Activated T-helper 1 cell treated with Interleukin-2 at 50 U/mL for 16 hours (primary cell): ENCODE measurements at places on chromosomes 7 and 10.

DNA sequence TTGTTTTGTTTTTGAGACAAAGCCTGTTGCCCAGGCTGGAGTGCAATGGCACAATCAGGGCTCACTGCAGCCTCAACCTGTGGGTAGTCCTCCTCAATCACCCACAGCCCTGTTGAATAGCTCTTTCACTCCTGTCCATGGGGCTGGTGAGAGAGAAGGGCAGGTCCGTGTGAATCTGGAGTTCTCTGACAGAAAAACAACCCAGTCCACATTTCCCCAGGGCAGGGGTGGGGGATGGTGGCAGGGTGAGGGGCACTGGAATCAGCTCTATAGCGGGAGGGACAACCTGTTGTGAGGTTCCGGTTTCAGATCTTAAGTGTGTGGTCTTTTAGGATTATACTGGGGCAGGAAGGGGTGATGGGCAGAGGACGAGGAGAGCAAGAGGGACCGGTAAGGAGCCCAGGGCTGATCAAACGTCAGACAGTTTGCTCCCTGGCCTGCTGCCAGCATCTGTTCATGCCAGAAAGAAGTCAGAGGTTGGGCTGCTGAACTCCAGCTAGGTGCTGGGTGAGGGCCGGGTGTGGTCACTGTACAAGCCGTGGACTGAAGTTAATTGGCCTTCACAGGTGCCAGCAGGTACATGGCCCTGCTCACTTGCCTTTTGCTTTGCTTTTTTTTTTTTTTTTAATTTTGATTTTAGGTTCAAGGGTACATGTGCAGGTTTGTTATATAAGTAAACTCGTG is 33.2 kb upstream of the MKRN1 start:
- DNase-seq, result no peak

DNA sequence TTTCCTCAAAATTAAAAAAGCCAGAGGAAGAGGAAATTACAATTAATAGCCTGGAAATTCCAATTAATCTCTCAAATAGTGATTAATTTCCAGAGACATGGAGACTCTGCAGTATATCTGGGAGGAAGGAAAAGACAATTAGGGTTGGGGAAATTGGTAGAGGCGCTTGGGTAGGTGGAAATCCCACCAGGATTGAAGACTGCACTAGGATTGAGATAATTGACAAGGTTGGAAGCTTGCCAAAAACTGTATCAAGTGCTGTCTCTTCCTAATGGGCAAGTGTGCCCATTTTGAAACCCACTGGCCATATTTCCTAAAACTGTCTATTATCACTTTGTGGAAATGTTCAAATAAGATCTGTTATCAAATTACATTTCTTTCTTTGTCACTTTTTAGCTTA is 21.6 kb downstream of the CHN2 start:
- DNase-seq, result no peak

- no peak for DNase-seq
Observed at GRCh38 chr10:117543225-117544003, 868 bp downstream of the EMX2 start.

- DNase-seq, result no peak
Observed at GRCh38 chr7:140732416-140732815, 35.9 kb downstream of the NDUFB2 start.

- DNase-seq, result no peak
Observed at GRCh38 chr10:129760416-129760815, 203.7 kb downstream of the EBF3 start.

- no peak for DNase-seq
Observed at GRCh38 chr7:30469303-30469702, 9.3 kb downstream of the NOD1 start.

GRCh38 chr10:12091421-12091820 is 22.7 kb downstream of the DHTKD1 start:
- no peak for DNase-seq

DNA sequence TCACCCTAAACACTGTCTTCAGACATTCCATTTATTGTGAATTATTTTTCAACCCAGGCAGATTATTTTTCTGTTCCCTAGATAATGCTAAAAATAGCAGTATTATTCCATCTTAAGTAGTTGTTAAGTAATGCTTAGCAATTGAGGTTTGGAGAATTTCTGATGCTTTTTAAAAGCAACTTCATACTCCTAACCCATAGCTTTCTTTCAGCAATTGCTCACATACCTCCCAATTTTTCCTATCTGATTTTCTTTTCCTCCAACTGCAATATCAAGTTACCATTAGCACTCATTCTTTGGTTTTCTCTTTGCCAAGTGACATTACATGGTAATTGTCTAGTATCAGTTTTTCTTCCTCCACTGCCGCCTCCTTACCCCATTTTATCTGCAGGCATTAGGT is 104.7 kb downstream of the GPR85 start:
- DNase-seq, result no peak

GRCh38 chr7:81402227-81402626 is 367.6 kb downstream of the HGF start:
- DNase-seq, result no peak

DNA sequence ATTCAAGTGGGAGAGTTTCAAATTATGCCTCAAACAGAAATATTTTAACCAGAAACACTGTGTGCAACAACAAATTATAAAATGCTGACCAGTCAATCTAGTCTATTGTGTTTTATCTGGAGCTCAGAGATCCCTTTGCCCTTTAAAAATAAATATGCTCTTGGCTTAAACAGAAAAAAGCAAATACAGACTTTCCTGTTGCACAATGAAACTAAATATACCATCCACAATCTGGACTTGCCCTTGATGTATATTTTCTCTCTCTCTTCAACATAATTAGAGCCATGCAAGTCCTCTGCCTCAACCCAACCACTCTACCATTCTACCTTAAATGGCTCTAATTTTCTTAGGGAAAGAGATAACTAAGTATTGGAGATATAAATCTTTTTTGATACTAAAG is 34.9 kb downstream of the ASAH2 start:
- no peak for DNase-seq

DNA sequence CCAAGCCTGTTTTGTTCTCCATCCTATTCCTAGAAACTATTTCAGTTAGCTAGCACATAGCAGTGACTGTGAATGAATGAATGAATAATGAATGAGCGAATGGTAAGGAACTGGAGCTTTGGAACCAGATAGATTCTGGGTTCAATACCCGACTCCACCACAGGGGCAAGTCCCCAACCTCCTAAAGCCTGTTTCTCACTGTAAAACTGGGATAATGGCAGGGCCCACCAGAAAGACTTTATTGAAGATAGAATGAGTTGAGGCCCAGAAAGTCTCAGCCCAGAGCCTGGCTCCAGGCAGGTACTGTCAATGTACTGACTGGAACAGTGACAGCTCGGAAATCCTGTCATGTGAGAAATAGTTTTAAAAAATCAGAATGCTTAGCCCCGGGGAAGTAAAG is 1.1 kb upstream of the CDH23 start:
- DNase-seq, result no peak

GRCh38 chr10:75347186-75347585 is 54.4 kb downstream of the ZNF503 start:
- no peak for DNase-seq

DNA sequence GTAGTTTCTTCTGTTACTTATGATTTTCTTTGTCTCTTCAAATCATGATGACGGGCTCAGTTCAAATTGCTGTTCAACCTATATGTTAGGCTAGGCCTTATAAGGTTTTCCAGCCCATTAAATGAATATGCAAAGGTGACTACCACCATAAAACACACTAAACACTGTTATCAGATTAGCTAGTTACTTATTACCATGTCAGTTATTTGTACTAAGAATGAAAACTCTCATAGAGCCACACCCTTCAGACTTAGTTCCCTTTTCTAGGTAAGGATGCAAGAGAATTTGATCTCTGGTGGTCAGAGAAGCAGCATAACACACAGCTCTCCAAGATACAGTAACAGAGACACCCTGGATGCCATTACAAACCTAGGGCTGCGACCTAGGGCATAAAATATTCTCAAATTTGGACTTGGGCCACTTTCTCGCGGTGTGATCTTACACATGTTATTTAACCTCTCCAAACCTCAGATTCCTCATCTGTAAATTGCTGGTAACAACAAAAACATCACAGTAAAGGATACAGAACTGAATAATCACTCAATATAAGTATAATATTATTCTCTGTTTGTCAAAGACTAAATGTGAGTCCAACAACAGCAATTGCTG is 35.6 kb downstream of the ANKMY2 start:
- no peak for DNase-seq

GRCh38 chr10:6786579-6787031 is 206.5 kb upstream of the PRKCQ start:
- no peak for DNase-seq

DNA sequence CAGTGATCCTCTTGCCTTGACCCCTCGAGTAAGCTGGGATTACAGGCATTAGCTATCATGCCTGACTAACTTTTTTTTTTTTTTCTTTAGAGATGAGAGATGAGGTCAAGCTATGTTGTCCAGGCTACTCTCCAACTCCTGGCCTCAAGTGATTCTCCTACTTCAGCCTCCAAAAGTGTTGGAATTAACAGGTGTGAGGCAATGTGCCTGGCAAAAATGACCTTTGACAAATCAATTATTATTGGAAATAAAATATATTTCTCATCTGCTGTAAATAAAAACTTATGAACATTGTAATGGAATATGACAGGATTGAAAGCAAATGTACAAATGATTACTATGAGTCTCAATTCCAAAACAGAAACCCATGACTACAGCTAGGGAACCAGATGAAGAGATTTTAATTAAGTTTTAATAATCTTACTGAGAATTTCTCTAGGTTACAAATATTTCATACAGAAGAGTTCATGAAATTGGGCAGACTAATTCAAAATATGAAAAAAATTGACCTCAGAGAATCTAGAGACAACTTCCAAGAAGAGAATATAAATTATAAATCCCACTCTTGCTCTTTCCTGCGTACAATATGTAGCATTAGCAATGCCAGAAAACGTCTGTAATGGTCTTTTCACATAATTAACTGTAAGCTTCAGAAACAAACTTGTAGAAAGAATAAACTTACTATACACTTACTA is 414.7 kb downstream of the DGKB start:
- no peak for DNase-seq

GRCh38 chr7:149385195-149385950 is 75.5 kb downstream of the ZNF777 start:
- DNase-seq, result no peak

GRCh38 chr10:58094985-58095718 is 172.5 kb downstream of the IPMK start:
- DNase-seq, result no peak

- no peak for DNase-seq
Observed at GRCh38 chr10:128009372-128010126, 102.6 kb downstream of the PTPRE start.

DNA sequence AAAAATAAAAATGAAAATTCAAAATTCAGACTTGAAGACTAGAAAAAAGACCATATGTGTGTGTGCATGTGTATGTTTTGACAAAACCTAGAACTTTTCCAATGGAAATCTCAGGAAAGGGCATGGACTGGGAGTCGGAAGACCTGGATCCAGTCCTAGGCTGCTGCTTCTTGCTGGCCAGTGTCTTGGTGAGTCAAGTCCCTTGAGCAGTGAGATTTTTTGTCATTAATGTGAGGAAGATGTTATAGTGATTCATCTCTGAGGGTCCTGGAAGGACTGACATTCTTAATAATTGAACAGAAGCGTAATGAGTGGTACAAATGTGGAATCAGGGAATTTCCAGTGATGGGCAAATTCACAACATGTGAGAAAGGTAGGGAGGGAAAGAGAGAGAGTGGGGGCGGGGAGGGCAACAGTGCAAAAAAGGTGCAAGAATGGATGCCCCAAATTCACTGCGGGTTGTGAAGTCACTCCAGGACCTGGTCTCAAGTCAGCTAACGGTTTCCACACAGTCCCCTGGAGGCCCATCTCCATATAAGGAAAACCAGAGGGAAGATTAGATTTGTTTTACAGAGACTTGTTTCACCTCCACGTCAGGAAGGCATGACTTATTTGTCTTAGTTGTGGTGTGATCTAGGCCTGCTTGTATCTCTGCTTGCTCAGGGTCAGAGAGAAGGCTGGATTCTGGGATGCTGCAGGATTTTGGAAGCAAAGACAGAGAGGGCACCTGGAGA is 201.7 kb downstream of the BUB3 start:
- no peak for DNase-seq

DNA sequence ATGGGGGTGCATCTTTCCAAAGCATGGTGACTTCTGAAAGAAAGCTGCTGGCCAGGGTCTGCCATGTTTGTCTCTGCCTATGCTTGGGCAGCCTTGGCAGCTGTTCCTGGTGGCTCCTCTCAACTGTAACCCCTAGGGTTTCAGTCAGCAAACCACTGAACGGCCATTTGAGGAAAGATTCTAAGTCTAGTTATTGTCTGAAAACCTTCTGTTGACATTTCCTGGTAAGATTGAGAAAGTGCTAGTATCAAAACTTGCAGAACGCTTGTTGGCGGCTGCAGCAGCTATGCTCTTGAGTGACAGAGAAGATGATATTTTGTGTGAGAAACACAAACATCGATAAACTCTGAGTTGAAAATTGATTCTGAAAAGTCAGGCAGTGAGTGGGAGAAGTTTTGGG is 523.1 kb downstream of the LRMDA start:
- DNase-seq, result no peak

DNA sequence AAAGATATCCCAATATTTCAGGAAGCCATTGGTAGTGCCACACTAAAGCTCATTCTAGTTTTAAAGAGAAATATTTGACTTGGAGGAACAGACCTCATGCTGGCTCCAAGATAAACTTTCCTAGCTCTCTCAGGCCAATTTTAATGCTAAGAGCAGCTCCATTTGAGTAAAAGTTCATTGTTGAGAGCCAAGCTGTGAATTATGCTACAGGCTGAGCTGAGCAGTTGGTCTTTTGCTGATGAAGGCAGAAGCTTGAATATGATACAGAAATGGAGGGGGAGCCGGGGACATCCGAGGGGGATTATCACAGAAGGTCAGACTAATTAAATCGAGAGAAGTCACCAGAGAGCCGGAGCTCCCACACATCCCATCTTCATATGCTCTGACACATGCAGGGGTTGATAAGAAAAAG is 175.7 kb upstream of the AUTS2 start:
- no peak for DNase-seq

GRCh38 chr10:108060246-108060645 is 895.7 kb upstream of the SORCS1 start:
- DNase-seq, result no peak

GRCh38 chr7:134605978-134606923 is 40.4 kb upstream of the BPGM start:
- DNase-seq, result peak; percentile 24

DNA sequence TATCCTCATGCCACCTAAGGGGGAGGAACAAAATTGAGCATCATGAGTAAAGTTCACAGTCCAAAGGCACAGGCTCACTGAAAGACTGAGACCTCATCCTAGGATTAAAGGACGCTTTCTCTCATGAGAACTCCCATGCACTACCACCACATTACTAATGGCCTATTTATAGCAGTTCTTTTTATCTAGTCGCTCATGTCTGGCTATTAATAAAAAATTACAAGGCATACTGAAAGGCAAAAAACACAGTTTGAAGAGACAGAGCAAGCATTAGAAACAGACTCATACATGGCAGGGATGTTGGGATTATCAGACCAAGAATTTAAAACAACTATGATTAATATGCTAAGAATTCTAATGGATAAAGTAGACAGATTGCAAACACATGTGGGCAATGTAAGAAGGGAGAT is 46.0 kb upstream of the CDK13 start:
- no peak for DNase-seq

DNA sequence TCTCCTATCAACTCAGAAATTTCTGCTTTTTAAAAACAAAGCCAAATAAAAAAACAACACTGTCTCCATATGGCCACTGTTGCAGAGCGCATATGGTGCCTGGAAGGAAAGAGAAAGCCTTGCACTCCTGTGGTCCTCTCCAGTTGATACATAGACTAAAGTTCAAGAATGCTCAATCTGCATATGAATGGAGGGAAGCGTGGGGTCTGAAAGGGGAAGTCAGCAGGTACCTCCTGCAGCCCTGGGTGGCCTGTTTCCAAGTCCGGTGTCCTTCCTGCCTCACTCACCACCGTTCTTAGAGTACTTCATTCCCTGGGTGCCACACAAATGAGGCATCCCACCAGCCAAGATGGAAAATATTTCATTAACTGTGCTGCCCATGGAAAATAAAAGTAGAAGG is 138.3 kb upstream of the PALS2 start:
- no peak for DNase-seq
